Endothelial cell of umbilical vein (primary cell): ENCODE measurements at places on chromosomes 7 and 10. TPM values are rescaled to one million over a fixed set of nuclear protein-coding genes. Genes with fewer than 3 reads are reported as not detected.

CACNA2D1 gene
- total RNA-seq: 38.6 and 42.1 TPM in 2 replicates

CLDN4 gene
- total RNA-seq: 0.13 and 0.25 TPM in 2 replicates

PTF1A gene
- total RNA-seq: not detected in 2 replicates

MYOF gene
- 342 and 379 TPM in 2 replicates for total RNA-seq

TCF7L2 gene
- total RNA-seq: 21.8 and 22.1 TPM in 2 replicates

WNT8B gene
- total RNA-seq: not detected in 2 replicates

CALD1 gene
- 307 and 313 TPM in 2 replicates for total RNA-seq

RNF32 gene
- not detected in 2 replicates for total RNA-seq

TSPAN13 gene
- total RNA-seq: 33.0 and 42.2 TPM in 2 replicates

VPS37D gene
- total RNA-seq: 2.0 and 2.4 TPM in 2 replicates

HOXA11 gene
- total RNA-seq: 15.2 and 16.7 TPM in 2 replicates

RNLS gene
- 2.5 and 3.6 TPM in 2 replicates for total RNA-seq

NPC1L1 gene
- not detected in 2 replicates for total RNA-seq

MICALL2 gene
- 46.3 and 58.7 TPM in 2 replicates for total RNA-seq

TUBB8 gene
- total RNA-seq: not detected in 2 replicates

PDZD7 gene
- total RNA-seq: 0.55 and 1.6 TPM in 2 replicates

ADCYAP1R1 gene
- total RNA-seq: not detected in 2 replicates

TMEM229A gene
- total RNA-seq: not detected in 2 replicates

NFE2L3 gene
- total RNA-seq: 28.4 and 40.2 TPM in 2 replicates

ZNF783 gene
- 9.2 and 9.8 TPM in 2 replicates for total RNA-seq

DGKI gene
- total RNA-seq: 0.14 and 0.51 TPM in 2 replicates

TMEM270 gene
- not detected in 2 replicates for total RNA-seq

INA gene
- 0.39 and 0.40 TPM in 2 replicates for total RNA-seq

MYL7 gene
- total RNA-seq: not detected in 2 replicates

H2BK1 gene
- not detected in 2 replicates for total RNA-seq

AKR1B15 gene
- not detected in 2 replicates for total RNA-seq

PDE6C gene
- total RNA-seq: not detected in 2 replicates

GNAT3 gene
- total RNA-seq: not detected in 2 replicates

SUN3 gene
- total RNA-seq: not detected in 2 replicates

NYAP1 gene
- total RNA-seq: 2.0 and 2.8 TPM in 2 replicates

GPR85 gene
- total RNA-seq: 0.48 and 0.64 TPM in 2 replicates

RBP3 gene
- total RNA-seq: not detected in 2 replicates

ICA1 gene
- total RNA-seq: 39.7 and 47.1 TPM in 2 replicates

GDF10 gene
- not detected in 2 replicates for total RNA-seq

SPDYE16 gene
- 0.22 TPM in 1 of 2 replicates, not detected in the other for total RNA-seq

ADAM22 gene
- total RNA-seq: 0.53 and 1.4 TPM in 2 replicates

CARD11 gene
- total RNA-seq: 32.0 and 41.8 TPM in 2 replicates

EBLN1 gene
- not detected in 2 replicates for total RNA-seq

AASS gene
- total RNA-seq: 27.8 and 30.1 TPM in 2 replicates

ADRA2A gene
- not detected in 2 replicates for total RNA-seq

MYO3A gene
- not detected in 2 replicates for total RNA-seq

FKBP9 gene
- total RNA-seq: 112 and 124 TPM in 2 replicates

GPC2 gene
- 17.5 and 20.9 TPM in 2 replicates for total RNA-seq

UNCX gene
- not detected in 2 replicates for total RNA-seq

NUTM2A gene
- 0.14 and 0.73 TPM in 2 replicates for total RNA-seq
